ENCODE measurements at places on chromosomes 3 and 15.

GRCh38 chr3:126927846-126928245 is 55.1 kb upstream of the PLXNA1 start:
- DNase-seq: no peak

DNA sequence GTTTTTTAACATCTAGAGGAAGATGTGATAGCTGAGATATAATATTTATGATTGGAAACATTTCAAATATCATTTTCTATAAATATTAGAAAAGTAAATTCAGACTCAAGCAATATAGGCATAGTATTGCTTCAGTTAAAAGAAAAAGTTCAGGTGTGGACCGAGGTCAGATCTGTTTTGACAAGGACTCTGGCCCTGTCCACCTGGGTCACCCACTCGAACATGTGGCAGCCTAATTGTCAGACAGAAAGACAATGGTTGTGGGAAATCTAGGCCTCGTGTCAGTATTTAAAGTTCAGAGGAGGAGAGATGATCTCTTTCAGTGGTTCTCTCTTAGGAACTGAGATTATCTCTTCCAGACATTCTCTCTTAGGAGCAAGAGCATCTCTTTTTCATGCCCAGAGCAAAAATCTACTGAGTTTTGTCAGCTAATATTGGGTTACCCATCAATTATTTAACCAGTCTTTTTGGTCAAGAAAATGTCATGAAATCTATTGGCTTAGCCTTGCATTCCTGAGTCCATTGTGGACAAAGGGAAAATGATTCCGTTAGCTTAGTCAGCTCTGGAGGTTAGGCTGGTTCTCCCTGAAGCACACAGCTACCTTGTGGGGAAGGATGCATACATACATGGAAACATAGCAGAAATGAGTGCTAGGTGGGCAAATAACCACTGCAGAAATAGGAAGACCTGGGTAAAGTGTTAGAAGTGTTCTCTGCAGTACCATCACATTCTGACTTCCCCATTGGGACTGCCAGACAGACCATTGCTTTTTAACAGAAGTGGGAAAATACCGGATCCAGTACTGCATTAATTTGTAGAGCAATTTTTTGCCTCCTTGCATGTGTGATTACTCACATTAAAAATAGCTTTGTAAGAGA is 343.3 kb downstream of the GRM7 start:
- no peak for DNase-seq

DNA sequence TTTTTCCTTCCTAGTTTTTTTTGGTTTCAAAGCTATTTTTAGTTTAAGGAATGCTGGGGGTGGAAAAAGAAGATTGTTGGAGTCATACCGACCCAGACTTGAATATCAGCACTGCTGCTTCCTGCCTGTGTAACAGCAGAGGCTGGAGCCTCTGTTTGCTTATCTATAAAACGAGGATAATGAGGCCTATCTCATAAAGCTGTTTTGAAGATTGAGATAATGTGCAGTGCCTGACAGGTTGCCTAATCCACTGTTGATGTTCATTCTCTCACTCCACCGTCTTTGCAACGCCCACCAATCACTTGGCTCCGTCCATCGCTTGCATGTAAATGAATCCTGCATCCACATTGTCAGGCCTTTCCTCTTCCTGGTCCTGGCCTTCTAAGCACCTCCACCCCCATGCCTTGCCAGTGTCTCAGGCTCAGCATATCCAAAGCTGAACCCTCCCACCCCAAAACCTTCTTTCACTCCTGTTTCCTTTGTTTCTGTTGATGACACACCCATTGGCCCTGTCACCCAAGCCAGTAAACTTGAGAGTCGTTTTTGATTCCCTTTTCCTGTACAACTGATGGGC is 94.9 kb downstream of the MEX3B start:
- no peak for DNase-seq

DNA sequence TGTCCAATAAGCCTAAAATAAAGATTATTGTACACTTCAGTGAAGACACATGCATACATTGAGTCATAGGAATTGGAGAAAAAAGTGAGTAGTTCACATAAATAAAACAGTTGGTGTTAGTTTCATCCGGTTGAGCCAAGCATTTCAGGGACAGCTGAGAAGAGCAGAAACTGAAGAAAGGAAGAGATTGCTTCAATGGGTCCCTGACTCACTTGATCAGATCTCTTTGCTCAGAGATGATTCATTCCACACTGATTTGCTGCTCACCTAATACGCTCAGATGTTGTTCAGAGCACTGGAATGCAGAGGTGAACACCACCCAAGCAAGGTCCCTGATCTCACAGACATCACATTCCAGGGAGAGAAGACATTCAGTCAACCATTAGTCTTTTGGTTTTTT is 93.7 kb downstream of the RAD18 start:
- no peak for DNase-seq

GRCh38 chr15:83362706-83363105 is 78.2 kb upstream of the BNC1 start:
- DNase-seq: no peak

DNA sequence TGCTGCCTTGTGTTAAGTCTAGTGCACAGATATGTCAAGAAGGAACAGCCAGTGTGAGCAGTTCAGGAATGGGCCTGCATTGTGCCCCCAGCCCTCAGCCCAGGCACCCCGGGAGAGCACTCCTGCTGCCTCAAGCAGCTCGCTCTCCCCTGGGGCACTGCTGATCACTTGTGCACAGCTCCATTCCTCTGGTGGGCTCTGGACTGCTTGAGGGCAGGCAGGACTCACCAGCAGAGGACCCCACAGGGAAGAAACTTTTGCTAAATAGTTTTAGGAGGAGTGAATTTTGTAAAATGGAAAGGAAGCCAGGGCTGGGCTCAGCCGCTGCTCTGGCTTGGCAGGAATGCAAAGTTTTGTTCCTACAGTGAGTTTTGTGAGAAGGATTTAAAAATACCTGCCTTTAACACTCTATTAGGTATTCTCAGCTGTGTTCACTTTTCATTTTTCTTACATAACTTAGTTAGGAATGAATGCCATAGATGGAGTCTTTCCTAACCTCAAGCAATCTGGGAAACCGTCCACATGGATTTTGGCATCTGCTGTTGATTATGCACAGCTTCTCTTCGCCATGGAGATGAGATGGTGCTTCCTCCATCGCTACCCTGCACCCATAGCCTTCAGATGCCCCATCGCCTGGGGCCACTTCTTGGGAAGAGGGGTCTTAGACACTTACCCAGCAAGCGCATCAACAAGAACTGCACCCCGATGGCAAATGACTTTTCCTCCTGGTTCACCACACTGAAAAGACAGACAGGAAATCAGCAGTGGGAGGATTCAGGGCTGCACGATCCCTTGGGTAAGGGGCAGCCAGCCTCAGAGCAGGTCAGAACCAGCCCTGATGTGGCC is 42.3 kb upstream of the RAB6B start:
- DNase-seq: no peak

DNA sequence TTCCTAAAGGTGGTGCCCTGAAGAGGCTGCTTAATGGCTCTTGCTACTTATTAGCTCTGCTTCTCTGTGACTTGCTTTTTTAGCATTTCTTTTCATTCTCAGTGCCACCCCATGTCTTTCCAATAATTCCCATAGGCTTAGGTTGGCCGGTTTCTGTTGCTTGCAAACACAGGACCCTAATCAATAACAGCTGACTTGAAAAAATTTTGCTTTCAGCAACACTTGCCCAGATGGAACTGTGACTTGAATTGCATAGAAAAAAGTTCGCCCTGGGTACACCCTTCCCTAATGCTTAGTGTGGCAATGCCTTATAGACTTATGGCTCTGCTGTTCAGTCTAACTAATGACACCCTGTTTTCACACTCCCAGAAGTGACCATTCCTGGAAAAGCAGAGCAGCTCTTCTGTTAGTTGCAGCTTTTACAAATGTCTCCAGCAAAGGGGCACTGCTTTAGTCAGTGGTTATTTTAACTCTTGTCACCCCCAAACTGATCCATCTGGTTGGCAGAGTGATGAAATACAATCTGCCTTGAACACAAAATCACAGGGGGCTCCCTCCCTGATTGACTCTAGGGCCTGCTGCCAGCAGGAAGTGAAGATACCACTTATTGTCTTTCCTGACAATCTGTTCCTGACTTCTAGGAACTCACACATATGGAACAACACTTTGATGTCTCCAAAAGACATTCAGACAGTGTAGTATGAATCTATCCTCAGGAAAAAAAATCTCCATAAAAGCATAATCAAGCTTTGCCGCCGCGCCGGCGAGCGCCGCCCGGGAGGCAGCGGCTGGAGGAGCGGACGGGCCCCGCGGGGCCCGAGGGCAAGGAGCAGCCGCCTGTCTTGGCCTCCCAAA is 9.7 kb upstream of the SLMAP start:
- DNase-seq: no peak

GRCh38 chr3:148873977-148874376 is 8.9 kb downstream of the CPA3 start:
- DNase-seq: no peak
